Right renal pelvis (tissue), 4 donors: ENCODE measurements at places on chromosomes 16 and 17.

- DNase-seq, result no peak
These were observed 413.5 kb downstream of the CPPED1 start for GRCh38 chr16:12390074-12390605.

DNA sequence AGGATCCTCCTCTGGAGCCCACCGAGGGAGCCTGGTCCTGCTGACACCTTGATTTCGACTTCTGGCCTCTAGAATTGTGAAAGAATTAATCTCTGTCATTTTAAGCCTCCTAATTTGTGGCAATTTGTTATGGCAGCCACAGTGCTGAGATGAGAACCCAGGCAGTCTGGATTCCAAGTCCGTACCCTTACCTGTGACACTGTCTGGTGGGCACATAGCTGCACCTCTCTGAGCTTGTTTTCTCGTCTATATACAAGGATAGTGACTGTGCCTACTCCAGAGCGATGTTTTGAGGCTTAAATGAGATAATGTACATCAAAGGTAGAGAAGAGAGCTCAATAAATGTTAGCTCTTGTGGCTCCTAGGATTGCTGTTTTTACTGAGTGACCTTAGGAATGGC, 128.4 kb upstream of the MPHOSPH6 start:
- no peak for DNase-seq

GRCh38 chr16:82824408-82824807, 197.6 kb downstream of the CDH13 start:
- no peak for DNase-seq

GRCh38 chr16:87056551-87056950, 260.6 kb downstream of the C16orf95 start:
- no peak for DNase-seq

DNA sequence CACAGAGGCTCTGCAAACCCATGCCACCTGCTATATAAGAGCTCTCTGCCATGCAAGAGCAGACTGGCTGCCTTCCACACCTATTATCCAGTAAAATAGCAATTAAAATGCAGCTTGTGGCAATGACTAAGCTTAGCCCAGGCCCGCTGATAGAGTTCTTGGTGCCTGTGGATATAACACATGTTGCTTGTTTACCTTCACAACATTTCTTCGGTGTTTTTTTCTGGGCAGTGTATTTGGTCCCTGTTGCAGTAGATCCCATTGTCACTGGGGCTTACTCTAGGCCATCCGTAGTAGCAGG, 63.5 kb downstream of the SPECC1 start:
- DNase-seq, result no peak

GRCh38 chr17:16939606-16940115, 32.3 kb downstream of the TNFRSF13B start:
- no peak for DNase-seq

GRCh38 chr17:66701462-66701861, 133.5 kb upstream of the CACNG5 start:
- DNase-seq, result no peak

DNA sequence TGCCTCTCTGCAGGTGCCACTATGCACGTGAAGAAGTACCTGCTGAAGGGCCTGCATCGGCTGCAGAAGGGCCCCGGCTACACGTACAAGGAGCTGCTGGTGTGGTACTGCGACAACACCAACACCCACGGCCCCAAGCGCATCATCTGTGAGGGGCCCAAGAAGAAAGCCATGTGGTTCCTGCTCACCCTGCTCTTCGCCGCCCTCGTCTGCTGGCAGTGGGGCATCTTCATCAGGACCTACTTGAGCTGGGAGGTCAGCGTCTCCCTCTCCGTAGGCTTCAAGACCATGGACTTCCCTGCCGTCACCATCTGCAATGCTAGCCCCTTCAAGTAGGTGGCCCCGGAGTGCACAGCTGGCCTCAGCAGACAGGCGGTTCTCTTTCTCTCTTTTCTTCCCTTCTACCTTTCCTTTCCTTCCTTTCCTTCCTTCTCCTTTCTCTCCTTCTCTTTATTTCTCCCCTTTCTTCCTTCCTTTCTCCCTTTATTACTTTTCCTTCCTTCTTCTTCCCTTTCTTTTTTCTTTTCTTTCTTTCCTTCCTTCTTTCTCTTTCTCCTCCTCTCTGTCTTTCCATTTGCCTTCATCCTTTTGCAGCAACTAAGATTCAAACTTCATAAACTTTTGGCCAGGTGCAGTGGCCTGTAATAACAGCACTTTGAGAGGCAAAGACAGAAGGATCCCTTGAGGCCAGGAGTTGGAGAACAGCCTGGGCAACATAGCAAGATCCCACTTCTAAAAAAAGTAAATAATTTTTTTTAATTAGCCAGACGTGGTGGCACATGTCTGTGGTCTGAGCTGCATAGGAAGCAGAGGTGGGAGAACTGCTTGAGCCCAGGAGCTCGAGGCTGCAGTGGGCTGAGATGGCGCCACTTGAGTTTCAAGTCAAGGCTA, 46.7 kb downstream of the SCNN1B start:
- no peak for DNase-seq
